Stimulated activated CD4-positive, alpha-beta T cell treated with anti-CD3 and anti-CD28 coated beads, Interleukin-2, amount 100 ng/mL, for 48 hours (primary cell): ENCODE measurements at places on chromosomes 4 and X.
A peak's percentile ranks its signal among the peaks of the same experiment; 100 is the strongest.

DNA sequence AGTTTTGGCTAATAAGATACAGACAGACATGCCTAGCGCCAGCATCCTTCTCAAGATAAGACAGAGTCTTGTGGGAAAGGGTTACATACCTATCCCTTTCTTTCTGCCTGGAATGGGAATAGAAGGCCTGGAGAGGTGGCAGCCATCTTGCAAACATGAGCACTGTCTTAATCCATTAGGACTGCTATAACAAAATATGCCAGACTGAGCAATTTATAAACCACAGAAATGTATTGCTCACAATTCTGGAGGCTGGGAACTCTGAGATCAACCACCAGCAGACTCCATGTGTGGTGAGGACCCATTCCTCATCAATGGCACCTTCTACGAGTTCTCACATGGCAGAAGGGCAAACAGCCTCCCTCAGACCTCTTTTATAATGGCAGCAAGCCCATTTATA, 26.5 kb upstream of the NEIL3 start:
- DNase-seq: no peak

DNA sequence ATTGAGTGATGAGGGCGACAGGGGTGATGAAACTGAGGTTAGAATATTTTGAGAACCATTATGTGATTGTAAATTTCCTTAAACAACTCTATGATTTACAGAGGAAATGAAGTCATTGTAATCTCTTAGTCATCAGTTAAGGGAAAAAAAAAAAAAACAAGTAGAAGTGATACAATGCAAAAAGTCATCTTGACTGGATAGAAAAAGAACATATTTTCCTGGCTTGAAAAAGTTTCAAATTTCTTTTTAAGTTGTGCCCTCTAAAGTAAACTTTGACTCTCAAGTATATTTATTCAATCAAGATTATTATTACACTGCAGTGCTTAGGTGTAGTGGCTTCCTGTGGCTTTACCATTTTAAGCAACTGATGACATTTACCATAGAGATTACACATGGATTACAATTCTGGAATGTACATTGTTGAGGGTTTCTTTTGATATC, 40.6 kb downstream of the GABRB1 start:
- no peak for DNase-seq

DNA sequence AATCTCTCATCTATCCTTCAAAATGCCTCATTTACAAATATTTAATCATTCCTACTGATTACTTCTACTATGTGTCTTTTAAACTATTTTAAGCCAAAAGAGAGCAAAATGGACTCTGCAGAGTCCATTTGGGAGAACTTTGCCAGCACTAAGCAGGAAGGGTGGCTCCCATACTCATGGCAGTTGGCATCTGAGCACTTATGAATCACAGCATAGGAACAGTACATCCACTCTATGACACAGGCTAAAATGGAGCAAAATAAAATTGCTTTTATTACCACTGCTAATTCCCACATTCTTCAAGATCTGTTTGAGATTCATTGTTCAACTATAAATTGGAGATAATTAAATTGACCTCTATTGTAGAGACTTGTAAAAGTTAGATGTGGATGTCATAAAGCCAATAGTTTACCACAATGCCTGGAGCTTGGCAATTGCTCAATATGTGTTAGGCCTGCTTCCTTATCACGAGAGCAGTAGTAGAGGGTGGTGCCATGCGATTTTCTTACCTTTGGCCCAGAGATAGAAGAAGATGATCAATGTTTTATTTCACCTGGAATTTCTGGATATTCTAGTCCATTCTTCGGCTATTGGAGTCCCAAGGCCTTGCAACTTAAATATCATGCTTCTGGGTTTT, 19.1 kb downstream of the HPGD start:
- no peak for DNase-seq

DNA sequence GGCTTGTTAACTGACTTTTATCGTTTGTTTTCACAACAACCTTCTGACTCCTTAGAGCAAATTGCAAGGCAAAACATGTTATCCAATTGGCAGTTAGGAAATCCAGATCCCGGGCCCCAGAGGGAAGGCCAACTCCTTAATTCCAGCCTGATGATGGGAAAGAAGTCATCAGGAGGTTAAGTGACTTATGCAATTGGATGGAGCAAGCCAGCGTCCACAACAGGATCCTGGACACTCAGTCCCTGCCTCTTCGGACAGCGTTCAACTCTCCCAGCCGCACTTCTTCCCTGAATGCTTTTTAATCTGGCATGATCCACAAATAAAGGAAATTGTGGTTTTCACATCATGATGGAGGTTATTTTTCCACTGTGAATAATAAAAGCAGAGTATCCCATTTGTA, 310.1 kb downstream of the RAB28 start:
- no peak for DNase-seq

DNA sequence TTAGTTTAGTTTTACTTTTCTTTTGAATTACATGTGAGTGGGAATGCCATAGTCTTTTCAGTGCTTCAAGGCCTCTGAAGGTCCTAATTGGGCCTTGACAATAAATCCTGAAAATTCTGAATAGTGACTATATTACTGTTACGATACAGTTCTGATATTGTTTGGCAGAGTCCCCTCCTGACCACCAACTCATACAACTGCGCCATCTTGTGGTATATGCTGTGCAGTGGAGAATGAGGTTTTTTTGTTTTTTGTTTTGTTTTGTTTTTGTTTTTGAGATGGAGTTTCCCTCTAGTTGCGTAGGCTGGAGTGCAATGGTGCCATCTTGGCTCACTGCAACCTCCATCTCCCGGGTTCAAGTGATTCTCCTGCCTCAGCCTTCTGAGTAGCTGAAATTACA, 56.6 kb upstream of the CHRDL1 start:
- peak; percentile 1 for DNase-seq

GRCh38 chr4:22238742-22239141, 277.1 kb downstream of the ADGRA3 start:
- no peak for DNase-seq

- no peak for DNase-seq
Observed at GRCh38 chr4:92050875-92051274, 252.9 kb upstream of the GRID2 start.

DNA sequence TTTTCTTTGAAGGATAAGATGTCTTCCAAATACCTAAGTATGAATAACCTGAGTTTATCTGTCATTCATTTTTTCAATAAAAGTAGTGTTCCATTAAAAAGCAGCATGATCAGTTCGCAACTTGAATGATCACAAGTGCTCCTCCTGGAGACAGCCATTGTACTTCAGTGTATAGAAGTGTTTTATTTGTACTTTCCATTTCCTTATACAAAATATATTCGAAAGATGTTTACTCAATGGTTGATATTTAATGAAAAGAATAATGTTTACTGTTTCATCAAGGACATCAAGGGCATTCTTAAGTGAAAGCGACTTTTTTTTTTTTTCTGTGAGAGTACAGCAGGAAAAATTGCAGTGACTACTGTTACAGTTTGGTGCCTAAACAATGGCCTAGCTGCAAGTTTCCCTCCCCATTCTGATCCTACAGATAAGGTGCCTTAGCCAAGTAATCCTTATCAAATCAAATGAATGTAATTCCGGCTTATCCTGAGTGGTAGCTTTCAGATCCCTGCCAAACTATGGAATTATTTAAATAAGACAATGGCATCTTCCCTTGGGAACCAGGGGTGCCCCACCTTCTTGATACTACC, 69.0 kb upstream of the IL15 start:
- no peak for DNase-seq

- no peak for DNase-seq
Observed at GRCh38 chrX:45508454-45508853, 307.8 kb upstream of the DIPK2B start.

- DNase-seq: no peak
Observed at GRCh38 chr4:153483432-153484418, 17.6 kb downstream of the TMEM131L start.

- DNase-seq: no peak
Observed at GRCh38 chrX:20046864-20047263, 56.0 kb upstream of the BCLAF3 start.

GRCh38 chr4:149952716-149953115, 125.5 kb upstream of the DCLK2 start:
- no peak for DNase-seq

GRCh38 chrX:32155044-32155638, 1056.2 kb downstream of the DMD start:
- no peak for DNase-seq

DNA sequence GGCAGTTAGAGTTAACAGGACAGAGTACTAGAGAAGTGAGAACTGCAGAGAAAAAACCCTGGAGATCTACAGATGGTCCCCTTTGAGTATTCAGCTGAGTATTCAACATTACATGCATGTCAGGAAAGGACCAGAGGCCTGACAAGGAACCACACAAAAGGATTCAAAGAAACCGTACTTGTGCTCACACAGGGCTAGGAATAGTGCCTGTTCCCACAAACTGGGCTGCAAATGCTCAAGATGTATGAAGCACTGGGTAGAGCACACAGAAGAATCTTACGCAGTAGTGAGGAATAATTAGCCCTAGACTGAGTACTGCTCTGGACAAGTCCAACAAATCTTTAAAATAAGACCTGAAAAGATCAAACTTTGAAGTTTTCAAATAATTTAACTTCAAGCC, 17.6 kb downstream of the PTPN13 start:
- no peak for DNase-seq

DNA sequence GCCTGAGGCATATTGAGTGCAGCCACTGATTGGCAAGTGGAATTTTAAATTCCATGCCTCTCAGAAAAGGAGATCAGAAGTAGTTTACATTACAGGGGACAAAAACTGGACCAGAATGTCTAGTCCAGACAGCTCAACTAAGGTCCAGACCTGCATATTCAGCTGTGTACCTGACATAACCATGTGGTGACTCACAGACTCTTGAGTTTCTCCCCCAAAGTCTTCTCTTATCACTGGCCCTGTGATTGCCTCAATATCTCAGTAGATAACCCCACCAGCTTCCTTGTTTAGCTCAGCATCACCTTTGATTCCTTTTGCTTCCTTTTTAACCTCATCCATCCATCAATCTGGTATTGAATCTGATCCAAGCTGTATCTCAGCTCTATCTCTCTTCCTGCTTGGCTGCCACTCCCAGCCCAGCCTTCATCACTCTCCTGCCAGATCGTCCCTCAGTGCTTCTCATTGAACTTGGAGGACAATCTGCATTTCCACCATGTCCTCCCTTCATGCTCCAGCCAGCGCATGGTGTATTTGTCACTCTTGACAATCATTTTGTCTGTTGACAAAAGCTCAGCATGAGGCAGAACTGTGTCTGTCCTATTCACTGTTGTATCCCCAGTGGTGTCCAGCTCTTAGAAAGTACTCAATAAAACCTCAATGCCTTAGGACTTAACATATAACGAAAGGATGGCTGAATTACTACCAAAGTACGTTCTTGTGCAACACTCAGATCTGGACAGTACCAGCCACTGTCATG, 27.8 kb upstream of the SLC2A9 start:
- DNase-seq: no peak

DNA sequence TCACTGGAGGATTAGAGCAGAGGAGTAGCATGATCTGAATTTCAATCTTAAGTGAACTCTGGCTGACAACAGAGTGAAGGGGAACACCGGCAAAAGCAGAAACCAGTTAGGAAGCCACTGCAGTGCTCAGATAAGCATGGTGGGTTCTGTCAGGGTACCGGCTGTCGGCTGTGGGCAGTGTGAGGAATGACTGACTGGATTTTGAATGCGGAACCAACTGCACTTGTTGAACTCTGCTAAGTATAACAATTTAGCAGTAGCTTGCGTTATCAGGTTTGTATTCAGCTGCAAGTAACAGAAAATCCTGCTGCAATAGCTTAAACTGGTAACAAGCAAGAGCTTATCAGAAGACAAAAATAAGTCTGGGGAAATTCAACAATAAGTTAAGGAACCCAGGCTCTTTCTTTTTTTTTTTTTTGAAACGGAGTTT, 5.2 kb downstream of the HTT start:
- no peak for DNase-seq

GRCh38 chrX:134000260-134001245, 15.2 kb upstream of the GPC3 start:
- DNase-seq: no peak

- DNase-seq: no peak
Observed at GRCh38 chr4:14167876-14168510, 540.5 kb upstream of the BOD1L1 start.

- no peak for DNase-seq
Observed at GRCh38 chr4:145812919-145813318, 125.7 kb downstream of the ZNF827 start.

DNA sequence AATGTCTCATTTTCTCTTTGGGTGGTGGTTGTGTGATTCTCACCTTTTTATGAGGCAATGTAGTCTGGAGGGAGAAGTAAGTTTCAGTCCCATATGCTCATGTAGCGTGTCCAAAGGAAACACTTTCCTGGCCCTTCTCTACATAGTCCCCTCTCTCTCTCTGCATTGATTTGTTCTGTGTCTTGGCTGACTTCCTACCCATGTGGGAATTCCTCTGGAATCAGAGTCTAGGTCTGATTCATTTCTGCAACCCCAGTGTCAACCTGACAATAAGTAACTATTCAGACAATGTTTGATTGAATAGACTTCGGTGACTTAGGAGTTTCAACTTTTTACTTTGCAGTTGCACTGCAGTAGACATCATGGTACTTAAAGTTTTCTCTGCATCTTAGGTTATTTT, 2.7 kb upstream of the ALAS2 start:
- DNase-seq: no peak

DNA sequence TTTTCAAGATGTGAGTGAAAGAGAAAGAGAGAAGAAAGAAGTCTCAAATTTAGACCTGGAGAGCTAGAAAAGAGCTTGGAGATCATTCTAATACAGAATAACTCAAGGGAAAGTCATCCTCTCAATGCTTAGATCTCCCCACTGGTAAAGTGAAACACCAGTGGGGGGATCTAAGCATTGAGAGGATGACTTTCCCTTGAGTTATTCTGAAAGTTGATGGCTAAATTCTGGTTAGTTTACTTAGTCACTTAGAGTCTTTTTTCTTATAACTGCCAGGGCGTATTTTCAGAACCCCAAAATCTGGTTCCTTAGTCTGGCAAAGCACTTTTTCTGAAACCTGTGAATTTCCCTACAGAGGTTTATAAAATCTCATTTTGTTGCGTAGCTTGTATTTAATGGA, 198.6 kb downstream of the ARHGAP24 start:
- DNase-seq: no peak

DNA sequence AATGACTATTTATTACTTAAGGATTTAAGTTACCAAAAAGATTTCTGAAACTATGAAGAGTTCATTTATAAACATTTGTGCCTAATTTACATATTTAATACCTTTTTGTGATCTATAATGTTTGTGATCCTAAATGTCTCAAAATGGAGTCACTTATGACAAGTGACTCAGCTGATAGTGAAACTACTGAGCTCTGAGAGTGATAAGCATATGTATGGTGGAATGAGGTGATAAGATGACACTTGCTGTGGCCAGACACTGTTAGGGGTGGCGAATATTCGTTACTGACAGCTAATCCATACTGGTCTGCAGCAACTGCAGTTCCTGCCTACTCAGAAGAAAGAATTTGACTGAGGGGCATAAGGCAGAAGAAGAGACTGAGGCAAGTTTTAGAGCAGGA, 5.5 kb upstream of the NXF3 start:
- DNase-seq: no peak

DNA sequence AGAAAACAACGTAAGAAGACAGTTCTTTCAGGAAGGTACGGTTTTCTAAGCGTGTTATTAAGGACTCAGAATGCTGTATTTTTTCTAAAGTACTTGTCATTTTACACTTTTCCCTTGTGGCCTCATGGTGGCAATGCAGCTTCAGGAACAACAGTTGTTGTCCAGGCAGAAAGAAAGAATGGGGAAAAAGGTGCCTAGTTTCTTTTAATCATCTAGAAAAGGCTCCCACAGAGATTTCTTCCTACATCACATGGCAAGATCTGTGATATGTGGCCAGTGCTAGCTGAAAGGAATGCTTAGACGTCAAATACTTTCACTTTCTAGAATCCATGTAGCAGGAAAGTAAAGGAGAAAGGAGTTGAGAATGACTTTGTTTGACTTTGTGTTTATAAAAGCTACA, 49.0 kb upstream of the TRAM1L1 start:
- no peak for DNase-seq
